Stimulated activated CD8-positive, alpha-beta memory T cell treated with anti-CD3 and anti-CD28 coated beads, Interleukin-7, amount 100 ng/mL, for 1 hour (primary cell): ENCODE measurements at places on chromosomes 16 and 17.

DNA sequence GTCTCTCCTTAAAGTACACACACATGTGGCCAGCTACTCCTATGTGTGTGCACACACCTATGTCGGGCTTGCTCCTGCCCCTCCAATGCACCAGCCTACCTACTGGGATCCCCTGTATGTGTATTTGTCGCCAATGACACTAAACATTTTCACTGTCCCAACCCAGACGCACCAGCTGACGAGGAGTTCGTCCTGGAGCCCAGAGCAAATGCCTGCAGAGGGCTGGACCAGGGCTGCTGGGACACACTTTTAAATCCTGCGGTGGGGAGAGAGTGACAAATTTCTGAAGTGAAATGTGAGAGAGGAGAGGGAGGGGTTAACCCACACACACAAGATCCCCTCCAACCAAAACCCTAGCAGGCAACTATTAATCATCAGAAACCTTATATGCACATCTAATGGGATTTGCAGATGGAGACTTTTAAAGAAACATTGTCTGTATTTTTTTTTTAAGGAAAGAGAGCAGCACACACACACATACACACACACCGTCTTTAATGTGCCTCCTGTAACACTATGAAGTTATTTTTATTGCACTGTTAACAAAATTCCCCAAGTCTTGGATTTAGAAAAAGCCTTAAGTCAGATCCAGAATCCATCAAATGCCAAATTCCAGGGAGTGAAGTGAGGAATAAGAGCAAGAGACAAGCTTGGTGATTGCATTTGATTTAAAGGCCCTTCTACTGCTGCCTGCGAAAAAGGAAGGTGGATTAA is at the start of gene MEOX1:
MEOX1 (minus strand) TSS at position 224 of the 714 bp plus-strand sequence. CDS start 388 bp downstream, outside the sequence.
- DNase-seq, result no peak

- no peak for DNase-seq
Observed at GRCh38 chr17:32570081-32570396, 83.2 kb downstream of the CDK5R1 start.

- DNase-seq, result no peak
Observed at GRCh38 chr16:57191056-57191571, 5.0 kb downstream of the RSPRY1 start.

- no peak for DNase-seq
Observed at GRCh38 chr17:81513753-81514488, 1.3 kb upstream of the ACTG1 start.

- DNase-seq, result no peak
Observed at GRCh38 chr16:9821331-9821730, 360.9 kb downstream of the GRIN2A start.

DNA sequence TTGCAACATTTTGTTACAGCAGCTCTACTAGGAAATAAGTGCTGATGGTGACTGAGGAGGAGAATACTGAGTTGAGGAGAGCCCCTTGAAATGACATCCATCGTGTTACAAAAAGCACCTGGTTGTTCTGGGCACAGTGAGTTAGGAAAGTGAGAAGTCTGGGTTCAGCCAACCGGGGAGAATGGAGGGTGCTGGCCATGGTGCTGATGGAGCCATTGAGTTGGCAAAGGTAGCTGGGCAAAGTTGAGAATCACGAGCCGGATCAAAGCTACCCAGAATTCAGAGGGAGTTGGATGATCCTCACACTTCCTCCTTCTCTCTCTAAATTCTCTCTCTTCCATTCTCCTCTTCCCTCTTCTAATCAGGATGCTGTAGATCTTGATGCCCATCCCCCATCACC is 35.0 kb upstream of the ASIC2 start:
- no peak for DNase-seq

- DNase-seq, result no peak
Observed at GRCh38 chr17:8644507-8644902, 14.0 kb upstream of the MYH10 start.

DNA sequence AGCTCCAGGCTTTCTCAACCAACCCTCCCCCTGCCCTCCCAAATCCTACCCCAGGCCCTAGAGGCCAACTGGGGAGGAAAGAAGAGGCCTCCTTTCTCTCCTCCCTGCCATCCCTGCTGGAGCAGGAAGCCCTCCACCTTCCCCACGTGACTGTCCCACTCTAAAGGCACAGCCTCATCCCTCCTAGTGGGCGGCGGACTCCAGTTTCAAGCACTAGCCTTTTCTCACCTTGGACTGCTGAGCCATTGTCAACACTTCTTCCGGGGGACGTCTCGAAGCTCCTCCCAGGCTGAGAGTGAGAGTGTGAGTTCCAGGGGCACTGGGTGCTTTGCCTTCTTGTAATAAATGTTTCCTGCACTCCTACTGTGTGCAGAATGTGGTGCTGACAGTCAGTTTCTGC is 21.4 kb upstream of the IRX6 start:
- no peak for DNase-seq

DNA sequence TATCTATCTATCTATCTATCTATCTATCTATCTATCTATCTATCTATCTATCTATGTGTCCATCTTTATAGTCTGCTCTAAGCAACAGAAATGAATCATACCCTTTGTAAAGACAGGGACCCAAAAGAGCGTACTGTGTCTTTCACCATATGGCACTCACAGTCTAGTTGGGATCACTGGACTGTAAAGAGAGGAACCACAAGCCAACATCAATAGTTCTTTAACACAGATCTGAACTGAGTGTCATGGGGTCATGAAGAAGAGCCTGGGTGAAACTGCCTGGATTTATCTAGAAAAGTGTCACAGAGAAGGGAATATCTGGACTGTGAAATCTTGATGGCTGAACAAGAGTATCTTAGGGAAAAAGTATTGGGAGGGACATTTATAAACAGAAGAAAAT is 619.1 kb upstream of the SOX9 start:
- DNase-seq, result no peak

GRCh38 chr16:56400458-56400857 is 24.9 kb downstream of the AMFR start:
- no peak for DNase-seq

DNA sequence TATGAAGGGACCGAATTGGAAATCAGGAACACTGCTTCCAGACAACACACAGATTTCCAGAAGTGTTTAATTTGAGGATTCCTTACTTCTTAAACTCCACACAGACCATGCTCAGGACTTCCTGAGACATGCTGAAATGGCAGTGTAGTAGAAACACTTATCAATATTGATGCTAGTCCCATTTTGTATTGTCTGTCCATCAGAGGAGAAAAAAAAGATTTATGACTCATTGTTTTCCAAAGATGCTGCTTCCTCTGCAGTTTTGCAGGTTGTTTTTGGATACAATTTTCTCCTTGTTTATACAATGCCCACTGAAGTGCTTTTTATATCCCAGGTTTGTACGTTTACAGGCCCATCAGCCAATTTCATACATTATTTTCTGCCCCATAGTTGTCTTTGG is 68.3 kb upstream of the TANC2 start:
- DNase-seq, result no peak

GRCh38 chr16:15958703-15959348 is 9.4 kb downstream of the ABCC1 start:
- DNase-seq, result no peak

DNA sequence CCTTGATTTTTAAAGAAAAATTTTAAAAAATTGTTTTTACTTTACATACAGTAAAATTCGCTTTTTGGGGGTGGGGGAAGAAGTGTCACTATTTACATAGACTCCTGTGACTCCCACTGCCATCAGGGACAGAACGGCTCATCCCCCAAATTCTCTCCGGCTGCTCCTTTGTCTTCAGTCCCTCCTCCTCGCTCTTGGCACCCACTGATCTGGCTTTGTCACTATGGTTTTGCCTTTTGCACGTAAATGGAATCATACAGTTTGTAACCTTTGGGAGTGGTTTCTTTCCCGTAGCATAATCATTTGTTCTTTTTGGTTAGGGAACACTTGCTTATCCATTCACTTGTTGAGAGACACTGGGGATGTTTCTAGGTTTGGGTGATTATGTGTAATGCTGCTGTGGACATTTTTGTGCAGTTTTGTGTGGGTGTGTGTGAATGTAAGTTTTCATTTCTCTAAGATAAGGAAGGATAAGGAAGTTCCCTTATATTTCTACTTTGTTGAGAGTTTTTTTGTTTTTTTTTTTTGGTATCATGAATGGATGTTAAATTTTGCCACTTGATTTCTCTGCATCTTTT is 27.4 kb downstream of the RAB11FIP4 start:
- no peak for DNase-seq

- DNase-seq, result no peak
Observed at GRCh38 chr17:4771519-4772234, at the start of gene TM4SF5. Gene TM4SF5, plus strand, starts transcription at chr17:4771886. Its CDS starts 37 bp downstream, at chr17:4771923.

DNA sequence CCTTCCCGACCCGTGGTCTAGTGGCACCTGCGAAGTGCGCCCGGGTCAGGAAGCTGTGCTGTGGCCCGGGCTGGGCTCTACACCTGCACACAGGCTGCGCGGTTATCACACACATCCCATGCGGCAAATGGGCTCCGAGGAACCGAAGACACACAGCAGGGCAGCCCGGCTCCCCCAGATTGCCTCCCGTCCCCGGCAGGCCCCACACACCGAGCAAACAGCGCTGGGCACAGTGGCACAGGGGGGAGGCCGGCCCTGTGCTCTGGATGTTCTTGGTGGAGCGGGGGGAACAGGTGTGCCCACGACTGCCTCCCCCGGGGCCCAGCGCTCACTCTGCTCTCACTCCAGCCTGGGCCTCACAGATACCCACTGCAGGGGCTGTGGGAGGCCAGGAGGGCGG is 28.9 kb upstream of the PABPN1L start:
- DNase-seq, result no peak

DNA sequence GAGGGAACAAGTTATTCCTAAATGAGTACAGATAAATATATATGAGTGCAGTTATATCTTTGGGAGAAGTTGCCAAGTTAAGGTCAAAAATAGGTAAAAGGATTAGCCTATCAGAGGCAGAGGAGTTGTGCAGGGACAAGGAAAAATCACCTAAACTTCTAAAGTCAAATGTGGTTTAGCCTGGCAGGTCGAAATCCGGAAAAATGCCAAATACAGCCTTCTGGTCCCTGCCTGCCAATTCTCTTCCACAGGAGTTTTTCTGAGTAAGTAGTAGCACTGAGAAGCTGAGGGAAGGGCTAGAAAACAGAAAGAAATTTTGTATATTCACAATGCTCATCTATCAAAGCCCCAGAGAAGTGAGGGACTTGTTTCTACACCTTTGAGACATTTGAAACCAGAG is 17.6 kb upstream of the CES5A start:
- no peak for DNase-seq

DNA sequence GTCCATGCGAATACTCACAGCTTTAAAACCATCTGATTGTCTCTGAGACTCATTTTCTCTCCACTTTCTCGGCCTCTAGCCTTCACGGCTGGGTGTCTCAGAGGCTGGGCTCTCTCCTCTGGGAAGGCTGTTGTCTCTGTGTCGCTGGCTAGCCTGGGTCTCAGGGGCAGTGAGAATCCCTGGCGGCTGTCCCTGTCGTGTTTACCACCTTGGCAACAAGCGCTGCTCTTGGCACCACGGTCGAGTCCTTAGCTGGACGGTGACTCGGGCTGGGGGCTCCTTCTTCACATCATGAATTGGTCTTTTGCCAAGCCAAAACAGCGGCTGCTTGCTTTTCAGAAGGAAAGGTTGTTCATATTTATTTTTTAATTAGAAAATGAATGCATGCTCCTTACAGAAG is 81.1 kb downstream of the MSI2 start:
- no peak for DNase-seq

GRCh38 chr17:31320241-31320640 is 1.2 kb downstream of the EVI2A start:
- no peak for DNase-seq

GRCh38 chr16:49746545-49746944 is 109.4 kb downstream of the ZNF423 start:
- no peak for DNase-seq

GRCh38 chr17:81536299-81537290 is 8.4 kb downstream of the FSCN2 start:
- DNase-seq, result no peak

DNA sequence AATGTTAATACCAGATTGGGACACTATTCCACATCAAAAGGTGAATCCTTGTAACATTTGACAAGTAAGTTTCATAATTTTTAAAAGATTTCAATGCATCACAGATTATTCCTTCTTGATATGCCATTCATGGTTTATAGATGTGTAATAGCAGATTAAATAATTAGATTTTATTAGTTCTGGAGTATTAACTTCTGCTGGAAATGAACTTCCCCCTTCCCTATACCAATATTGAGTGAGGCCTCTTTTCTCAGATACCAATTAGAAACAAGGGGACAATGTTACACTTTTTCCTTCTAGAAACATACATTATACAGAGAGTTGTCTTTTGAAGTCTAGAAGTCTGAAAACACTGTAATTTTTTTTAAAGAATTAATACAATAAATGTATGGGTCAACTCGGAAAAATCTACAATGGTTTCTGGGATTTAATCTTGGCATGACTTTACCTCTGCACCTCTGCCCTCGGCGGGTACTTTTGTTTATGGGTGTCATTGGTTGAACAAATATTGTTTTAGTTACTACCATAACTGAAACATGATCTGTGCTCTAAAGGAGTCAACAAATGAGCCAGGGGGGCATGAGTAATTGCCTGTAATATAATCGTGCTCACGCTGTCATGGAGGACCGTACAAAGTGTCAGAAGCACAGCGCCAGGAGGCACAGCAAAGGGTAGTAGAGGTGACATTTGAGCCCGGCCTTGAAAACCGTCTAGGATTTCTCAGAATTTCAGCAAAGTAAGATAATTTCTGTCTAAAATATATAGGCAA is 8.2 kb downstream of the LRRC37B start:
- DNase-seq, result no peak

DNA sequence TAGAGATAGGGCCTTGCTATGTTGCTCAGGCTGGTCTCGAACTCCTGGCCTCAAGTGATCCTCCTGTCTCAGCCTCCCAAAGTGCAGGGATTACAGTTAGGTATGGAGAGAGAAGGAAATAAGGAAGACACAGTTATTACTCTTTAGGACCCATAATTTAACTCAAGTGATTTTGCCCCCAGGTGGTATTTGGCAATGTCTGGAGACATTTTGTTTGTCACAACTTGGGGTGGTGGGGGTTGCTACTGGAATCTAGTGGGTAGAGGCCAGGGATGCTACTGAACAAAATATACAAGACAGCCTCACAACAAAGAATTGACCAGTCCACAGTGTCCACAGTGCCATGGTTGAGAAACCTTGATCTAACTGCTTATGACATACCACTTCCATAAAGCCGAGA is 64.1 kb downstream of the PRKCB start:
- DNase-seq, result no peak

DNA sequence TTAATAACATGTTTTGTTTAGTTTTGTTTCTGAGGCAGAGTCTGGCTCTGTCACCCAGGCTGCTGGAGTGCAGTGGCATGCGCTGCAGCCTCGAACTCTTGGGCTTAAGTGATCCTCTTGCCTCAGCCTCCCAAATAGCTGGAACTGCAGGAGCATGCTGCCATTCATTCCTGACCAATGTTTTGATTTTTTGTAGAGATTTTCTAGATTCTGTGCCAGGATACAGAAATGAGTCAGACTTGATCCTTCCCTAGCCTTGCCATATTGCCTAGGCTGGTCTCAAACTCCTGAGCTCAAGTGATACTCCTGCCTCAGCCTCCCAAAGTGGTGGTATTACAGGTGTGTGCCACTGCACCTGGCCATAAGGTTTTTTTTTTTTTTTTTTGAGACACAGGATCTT is 17.7 kb downstream of the TAOK1 start:
- DNase-seq, result no peak
